ENCODE measurements at places on chromosomes 1 and 21.

DNA sequence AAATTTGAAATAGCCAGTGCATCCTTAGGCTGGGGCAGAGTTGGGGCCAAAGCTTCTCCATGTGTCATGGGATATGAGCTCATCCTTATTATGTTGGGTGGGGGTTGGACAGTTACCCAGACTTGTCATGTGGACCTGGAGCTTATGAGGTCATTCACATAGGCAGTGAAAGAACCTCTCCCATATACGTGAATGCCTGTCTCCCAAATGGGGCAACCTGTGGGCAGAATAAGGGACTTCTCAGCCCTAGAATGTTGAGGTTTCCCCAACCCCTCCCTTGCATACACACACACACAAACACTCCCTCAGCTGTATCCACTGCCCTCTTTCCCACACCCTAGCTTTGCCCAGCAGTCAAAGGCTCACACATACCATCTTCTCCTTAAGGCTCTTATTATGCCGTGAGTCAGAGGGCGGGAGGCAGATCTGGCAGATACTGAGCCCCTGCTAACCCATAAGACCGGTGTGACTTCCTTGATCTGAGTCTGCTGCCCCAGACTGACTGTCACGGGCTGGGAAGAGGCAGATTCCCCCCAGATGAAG is 2.3 kb upstream of the IVL start:
- DNase-seq, result no peak

- DNase-seq, result peak; percentile 42
These were observed 58.1 kb downstream of the RPAP2 start for GRCh38 chr1:92356956-92357355.

- no peak for DNase-seq
These were observed 554.6 kb downstream of the PLA2G4A start for GRCh38 chr1:187383366-187383765.

DNA sequence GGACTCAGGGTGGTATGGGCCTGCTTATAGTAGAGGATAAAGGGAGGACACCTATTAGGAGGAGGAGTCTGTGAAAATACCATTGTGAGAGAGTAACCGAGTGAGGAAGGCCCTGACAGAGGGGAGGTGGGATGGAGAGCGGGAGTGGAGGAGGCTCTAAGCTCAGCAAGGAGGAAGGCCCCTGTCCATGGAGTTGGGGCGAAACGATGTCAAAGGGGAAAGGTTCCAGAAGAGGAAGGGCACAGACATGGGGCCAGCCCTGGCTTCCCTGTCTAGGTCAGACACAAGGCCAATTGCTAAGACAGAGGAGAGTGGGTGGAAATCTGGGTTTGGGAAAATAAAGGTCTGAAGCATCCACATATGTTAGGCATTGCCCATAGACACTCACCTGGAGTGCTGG is 44.2 kb downstream of the ELK4 start:
- DNase-seq, result peak; percentile 19

DNA sequence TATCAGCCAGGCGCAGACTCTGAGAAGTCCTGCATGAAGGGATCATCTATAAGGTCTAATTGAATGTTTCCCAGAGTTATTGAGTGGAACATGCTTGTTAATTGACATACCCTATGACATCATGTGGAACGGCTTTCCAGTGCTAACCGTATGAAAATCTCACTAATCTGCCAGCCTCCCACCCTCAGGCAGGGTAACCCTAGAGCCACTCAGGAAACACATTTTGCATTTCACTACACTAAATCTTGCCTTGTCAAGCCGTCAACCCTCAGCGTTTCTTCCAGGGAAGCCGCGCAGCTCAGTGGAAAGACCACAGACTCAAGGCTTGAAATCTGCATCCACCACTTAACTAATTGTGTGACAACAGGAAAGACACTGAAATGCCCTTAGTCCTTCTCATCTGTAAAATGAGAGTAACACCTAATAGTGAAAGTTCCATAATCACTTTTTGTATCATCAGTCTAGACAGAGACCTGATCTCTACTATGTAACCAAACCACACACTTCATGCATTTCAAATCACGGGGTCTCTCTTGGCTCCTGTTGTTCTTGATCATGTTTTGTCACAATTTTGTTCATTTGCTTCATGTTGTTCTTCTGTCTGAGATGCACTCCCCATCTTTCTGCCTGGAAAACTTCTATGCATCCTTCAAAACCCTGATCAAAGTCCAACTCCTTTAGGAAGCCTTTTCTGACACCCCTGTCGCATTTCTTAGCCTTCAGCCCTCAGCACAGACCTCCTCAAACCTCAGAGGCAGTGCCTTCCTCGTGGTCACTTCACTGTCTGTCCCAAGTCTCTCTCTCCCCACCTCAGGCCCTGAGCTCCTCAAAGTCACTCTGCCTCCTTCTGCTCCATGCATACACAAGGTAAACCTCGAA is 246.5 kb downstream of the TOMM20 start:
- DNase-seq, result no peak

- no peak for DNase-seq
These were observed 52.1 kb upstream of the ETV3 start for GRCh38 chr1:157189986-157190982.

DNA sequence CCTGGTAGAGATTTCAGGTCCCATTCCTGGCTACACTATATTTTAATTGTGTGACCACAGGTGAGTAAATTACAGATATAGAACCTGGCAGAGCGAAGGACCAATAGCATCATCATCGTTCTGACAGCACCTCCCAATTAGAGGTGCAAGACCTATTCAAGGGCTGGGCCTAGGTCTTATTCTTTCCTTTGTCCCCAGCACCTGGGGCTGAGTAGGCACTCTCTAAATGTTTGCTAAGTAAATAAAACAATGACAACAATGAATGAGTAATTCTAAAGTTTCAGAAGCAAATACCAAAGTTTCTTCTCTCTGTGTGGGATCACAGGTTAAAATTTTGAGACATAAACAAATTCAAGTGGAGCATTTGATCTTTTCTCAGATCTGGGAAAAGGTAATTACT is 32.7 kb downstream of the BEND5 start:
- no peak for DNase-seq

DNA sequence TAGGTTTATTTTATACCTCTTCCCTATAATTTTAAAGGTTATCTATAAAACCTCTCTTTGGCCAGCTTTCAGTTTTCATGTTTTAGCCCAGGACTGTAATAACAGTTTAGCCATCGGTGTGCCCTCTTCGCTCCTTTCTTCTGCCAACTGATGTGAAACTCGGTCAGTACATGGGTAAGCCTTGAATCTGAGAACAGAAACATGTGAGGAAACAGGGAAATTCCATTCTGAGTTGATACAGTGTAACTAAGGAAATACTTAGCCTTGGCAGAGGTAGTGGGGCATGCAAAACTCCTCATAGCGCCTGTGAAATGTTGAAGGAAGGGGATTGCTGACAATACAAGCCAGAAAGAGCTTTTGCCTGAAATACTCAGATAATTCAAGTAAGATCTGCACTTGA is 465.2 kb downstream of the NCAM2 start:
- DNase-seq, result no peak

- DNase-seq, result no peak
These were observed 19.2 kb upstream of the TBX15 start for GRCh38 chr1:119007339-119007669.

GRCh38 chr1:24190983-24191461 is 3.9 kb upstream of the IFNLR1 start:
- DNase-seq, result peak; percentile 11

DNA sequence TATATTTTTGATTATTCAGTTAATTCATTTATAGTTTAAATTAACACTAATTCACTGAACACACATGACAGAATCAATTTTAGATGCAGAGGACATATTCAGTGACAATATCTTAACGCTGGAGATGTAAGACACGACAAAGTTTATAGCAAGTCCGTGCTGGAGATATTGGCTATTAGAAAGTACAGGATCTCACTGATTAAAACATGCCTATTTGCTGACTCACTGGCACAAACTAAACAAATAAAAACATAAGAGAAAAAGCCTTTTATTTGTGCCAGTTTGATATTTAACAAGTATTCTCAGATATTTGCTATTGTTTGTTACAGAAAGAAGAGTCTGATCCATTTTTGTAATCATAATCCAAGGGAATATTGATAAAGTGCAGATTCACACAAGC is 1122.9 kb upstream of the B3GALT2 start:
- DNase-seq, result no peak

DNA sequence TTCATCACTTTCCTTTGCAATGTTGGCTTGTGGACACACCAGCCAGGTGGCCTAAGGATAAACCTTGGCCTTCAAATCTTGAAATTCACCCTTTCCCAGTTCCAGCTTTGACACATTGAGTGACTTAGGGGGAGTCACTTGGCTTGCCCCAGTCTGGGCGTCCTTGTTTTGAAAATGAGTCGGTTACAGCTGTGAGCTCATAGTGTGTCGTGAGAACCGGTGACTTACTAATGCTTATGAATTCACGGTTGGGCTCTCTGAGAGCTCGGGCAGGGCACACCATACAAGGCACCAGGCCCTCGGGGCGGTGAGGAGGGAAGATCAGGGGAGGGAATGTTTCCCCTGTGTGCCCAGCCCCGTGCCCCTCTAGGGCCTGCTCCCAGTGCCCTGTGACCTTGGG is 126.9 kb upstream of the TMPRSS2 start:
- no peak for DNase-seq

- DNase-seq, result no peak
These were observed 136.5 kb upstream of the KCNK1 start for GRCh38 chr1:233477359-233477758.

DNA sequence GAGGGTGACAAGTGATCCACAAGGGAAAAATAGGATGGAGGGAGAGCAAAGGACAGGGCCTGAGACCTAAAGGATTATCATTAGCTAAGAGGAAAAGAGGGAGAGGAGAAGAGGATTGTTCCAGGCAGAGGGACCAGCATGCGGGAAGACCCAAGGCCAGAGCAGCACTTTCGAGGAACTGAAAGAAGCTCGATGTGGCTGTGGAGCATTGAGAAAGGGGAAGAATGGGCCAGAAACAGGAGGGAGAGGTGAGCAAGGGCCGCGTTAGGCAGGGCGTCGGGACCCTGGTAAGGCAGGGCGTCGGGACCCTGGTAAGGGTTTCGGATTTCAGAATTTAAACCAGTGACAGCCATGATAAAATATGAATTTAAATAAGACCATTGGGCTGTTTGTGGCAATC is 22.8 kb upstream of the CSF1 start:
- DNase-seq, result peak; percentile 37

GRCh38 chr1:56964349-56965017 is 1.3 kb downstream of the C8B start:
- DNase-seq, result no peak

DNA sequence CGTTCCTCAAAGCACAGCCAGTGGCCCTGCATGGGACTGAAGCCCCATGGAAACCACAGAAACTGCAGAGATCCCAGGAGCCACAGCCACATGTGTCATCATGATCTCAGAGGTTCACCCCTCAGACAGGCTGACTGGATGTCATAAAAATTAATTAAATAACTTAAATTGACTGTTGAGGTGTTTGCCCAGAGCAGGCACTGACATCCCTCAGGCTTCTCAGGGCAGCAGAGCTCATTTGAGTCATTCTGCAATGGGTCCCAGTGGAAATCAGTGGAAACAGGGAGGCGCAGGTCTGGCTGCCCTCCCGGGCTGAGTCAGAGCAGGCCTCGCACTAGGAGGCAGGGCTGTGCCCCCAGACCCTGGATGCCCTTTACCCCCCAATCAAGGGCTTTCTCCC is 135.1 kb downstream of the CDC7 start:
- no peak for DNase-seq

GRCh38 chr1:152886085-152886484 is 8.0 kb downstream of the SMCP start:
- no peak for DNase-seq

- no peak for DNase-seq
These were observed 27.4 kb downstream of the MORC3 start for GRCh38 chr21:36347278-36347961.

DNA sequence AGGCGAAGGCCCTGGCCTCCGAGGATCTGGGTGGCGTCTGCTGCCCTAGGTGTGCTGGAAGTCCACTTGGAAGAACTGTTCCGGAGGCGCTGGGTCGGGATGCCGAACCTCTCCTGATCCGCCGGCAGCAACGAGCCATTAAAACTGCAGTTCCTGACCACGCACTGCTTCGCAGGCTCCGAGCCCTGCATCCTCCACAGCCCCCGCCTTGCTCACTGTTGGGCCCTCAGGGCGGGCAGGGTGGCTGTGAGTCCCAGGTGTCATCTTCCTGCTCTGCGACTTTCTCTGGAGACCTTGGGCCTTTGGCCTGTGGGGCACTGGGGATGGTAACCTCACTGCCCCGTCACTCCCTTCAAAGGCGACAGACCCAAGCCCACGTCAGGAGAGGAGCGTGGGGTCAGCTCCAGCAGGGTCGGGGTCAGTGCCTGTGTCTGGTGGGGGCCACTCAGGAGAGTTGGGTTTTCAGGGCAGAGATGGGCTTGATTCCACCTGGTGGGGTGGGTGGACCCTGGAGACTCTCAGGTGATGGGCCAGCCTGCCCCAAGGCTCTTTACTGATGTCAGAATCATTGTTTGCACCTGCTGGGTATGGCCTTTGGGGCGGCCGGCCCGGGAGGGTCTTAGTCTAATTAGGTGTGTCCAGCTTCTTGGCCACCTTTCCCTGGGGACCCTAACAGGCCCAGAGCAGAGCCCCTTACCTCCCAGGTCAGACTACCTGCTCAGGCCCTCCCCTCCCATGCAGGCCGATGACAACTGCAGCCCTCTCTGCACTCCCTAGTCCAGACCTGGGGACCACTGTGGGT is 3.1 kb downstream of the PRXL2B start:
- DNase-seq, result no peak
